ENCODE measurements at places on chromosomes 13 and 19.

DNA sequence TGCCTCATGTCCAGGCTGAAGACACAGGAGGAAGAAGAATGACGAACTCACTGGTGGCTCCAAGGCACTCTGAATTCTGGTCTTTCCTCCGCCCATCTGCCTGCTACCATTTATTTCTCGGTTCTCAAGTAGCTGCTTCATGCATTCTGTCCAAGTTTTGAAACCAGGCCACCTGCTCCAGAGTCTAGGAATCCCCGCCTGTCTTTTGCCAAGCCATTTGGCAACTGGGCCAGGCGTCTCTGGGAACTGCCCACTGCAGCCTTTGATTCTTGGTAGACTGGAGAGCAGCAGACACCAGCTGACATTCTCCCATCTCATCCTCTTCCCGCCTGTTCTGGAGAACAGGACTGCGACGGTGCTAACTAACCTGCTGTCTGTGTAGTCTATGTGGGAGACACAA is 10.8 kb downstream of the SLC35E1 start:
- no peak for DNase-seq

GRCh38 chr13:80203496-80203895 is 137.4 kb downstream of the SPRY2 start:
- DNase-seq, result no peak

DNA sequence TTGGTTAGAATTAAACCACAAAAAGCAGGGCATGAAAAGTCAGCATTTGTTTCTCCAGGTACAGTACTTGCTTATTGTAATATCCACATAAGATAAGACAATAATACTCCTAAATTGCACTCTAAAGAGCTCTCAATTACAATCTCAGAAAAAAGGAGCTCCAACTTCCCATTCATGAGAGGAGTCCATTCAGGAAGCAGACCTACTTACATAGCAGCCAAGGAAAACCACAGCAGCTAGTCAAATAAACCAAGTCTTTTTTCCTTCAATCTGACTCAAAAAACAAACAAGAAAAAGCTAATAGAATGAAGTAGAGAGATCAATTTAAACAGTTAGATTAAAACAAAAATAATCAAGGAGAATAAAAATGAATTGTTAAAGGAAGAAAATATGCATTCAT is 885.2 kb upstream of the SLITRK6 start:
- no peak for DNase-seq

- peak; percentile 66 for DNase-seq
Observed at GRCh38 chr19:6551607-6552450, 21.0 kb downstream of the TNFSF9 start.

GRCh38 chr19:4089400-4089908 is 22.8 kb upstream of the ZBTB7A start:
- no peak for DNase-seq

- no peak for DNase-seq
Observed at GRCh38 chr19:51111606-51112005, 3.4 kb upstream of the CTU1 start.

- DNase-seq, result peak; percentile 69
Observed at GRCh38 chr19:17579661-17580244, 24.3 kb downstream of the COLGALT1 start.

DNA sequence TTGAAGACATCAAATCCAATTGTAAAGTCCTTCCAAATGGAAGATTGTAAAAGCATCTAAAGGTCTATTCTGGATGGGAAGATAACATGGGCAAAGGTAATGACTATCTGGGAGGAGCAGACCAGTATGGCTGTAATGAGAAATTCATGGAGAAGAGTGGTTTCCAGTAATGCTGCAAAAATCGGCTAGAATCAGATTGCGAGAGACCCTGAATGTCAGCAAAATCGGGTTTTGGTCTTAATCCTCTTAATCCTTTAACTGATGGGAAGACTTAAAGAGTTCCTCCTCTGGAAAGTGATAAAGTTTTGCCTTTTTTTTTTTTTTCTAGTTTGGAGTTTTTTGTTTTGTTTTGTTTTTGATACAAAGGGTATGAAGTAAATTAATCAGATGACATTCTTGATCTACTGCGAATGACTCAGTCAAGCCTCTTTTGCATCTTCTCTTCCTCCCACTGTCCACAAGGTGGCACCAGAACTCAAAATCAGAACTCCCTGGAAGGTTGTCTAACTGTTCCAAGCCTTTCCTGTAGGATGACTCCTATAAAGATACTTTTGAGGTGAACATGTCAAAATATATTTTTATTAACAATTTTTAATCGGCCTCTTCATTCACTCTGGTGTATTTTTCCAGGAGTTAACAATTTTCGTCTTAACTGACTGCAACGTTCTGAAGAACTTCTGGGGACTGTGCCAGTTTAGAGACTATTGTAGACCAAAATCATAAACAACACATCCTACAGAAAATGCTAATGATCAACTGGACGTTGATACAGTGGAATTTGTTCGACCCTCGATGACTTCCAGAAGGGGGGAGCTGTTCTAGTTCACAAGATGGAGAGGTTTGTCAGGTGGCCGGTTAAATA is 213.3 kb upstream of the MIR17HG start:
- no peak for DNase-seq

DNA sequence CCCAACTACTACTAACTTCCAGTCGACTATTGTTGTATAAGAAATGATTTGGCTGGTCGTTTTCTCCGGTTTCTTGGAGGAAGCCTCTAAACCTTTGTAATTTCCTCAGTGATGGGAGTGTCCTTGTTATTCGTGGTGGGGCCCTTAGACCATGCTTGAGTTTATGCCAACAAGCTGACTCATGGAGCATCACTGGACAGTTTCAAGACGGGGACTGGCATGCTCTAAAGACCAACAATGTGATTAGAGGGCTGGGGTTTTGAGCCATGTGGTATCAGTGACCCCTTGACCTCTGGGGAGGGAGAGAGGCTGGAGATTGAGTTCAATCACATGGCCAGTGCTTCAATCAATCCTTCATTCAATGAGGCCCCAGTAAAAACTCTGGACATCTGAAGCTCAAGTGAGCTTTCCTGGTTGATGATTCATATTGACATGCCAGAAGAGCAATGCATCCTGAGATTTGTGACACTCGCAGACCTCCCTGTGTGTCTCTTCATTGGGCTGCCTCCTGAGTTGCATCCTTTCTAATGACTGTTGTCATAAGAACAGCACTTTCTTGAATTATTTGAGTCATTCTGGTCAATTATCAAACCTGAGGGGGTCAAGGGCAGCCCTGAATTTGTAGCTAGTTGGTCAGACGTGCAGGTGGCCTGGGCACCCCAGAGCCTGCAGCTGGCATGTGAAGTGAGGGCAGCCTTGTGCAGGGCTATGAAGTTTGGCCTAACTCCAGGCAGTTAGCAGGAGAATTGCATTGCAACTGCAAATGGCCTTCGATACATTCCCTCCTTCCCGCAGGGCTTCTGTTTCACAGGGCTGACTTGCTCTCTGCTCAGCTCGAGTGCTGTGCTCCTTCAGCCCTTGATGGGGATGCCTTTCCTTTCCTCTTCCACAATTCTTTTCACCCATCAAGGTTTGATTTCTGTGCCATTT is 246.5 kb downstream of the FGF9 start:
- no peak for DNase-seq

GRCh38 chr13:30799356-30799824 is 64.0 kb downstream of the ALOX5AP start:
- DNase-seq, result no peak

DNA sequence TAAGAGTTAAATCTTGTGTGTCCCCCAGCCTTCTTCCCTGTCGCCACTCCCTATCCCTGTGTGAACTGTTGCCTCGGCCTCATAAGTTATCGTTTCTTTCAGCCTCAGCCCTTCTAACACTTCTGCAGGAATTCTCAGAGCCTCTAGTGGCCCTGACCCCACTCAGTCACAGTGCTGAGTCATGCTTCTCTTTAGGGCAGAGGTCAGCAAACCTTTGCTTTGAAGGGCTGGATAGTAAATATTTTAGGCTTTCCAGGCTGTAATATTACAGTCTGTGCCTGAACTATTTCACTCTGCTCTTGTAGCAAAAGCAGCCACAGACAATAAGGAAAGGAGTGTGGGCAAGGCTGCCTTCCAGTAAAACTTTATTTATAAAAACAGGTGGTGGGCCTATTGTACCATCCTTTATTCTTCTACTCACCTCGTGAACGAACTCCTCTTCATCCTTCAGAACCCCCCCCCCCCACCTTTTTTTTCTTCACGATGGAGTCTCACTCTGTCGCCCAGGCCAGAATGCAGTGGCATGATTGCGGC is 22.1 kb downstream of the MYO9B start:
- no peak for DNase-seq

All from GM18507 (cell line).